ENCODE measurements at places on chromosomes 12 and 14.

DNA sequence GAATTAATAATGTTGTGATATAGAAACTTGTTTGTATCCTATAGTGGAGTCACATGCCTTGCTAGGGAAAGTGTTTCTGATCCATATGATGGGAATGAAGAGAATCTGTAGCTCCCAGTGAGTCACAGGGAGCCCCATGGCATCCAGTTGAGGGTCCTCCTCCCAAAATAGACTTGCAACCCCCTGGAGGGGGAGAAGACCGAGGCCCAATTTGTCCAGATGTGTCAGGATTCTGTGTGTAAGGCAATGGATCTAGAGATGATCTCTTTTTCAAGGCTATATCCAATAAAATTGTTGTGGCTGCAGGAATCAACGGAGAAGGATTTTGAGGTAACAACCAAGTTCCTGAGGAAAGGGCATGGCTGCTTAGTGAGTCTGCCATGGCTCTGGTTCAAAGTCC, 121.8 kb downstream of the BCL11B start:
- ATAC-seq, result no peak

- ATAC-seq, result no peak
Measured at GRCh38 chr12:63037746-63038712, 103.1 kb upstream of the PPM1H start.

DNA sequence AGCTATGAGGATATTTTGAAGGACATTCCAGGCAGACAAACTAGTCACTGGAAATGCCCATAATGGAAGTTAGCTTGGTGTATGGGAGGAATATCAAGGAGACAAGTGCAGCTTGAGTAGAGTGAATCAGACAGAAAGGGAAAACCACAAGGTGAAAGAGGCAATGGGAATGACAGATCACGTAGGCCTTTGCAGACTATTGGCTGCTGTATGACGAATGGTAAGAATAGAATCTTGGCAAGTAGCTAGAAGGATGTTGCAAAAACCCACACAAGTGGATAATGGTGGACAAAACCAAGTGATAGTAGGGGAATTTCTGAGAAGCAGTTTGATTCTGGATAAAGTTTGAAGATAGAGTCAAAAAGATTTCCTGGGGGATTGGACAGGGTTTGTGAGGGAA, 196.9 kb upstream of the NOVA1 start:
- no peak for ATAC-seq

- no peak for ATAC-seq
Measured at GRCh38 chr12:44157359-44157758, 321.5 kb downstream of the TMEM117 start.

DNA sequence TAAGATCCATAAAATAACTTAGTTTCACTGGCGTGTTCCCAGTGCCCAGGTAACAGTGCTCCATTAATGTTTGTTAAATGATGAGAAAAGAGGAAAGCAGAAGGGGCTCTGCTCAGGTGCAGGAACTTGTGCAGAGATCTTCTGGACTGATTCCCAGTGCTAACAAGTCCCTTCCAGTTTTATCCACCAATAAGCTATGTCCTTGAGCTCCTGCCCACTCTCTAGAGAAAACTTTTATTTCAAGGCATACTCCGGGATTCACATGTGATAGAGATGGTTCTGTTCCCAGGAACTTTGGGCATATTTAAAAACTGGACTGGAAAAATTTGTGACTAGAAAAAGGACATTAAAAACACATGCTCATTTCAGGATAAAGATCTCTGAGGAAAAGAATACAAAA, 1.9 kb downstream of the GYS2 start:
- ATAC-seq, result no peak

DNA sequence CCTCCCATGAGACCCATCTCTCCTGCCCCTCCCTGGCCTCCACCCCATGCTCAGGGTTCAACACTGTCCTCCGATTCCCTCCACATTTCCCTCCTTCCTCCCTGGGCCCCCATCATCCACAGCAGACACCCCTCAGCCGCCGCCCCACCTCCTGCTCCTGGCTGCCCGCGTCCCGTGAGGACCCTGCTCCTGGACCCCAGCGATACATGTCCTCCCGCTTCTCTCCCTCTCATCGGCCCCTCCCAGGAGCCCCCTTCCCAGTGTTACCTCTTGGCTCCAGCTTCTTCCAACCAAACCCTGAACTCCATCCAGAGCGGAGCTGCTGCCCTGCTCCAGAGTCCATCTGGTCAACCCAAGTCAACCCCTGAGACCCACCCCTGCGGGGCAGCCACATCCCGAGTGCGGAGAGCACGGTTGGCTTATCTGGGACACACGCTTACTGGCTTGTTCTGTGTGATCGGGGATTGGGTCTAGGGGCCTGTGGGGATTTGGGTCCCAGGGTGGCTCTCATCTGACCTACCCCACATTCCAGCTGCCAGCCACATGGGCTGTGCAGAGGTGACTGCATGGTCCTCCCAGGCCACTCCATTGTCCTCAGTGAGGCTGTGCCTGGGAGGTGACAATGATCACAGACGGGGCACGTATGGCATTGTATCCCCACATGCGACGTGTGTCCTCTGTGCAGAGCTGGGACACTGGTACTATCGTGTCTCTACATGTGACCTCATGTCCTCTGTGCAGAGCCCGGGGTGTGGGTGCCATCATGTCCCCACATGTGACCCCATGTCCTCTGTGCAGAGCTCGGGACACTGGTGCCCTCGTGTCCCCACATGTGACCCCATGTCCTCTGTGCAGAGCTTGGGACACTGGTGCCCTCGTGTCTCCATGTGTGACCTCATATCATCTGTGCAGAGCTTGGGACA, 333.6 kb downstream of the ADGRD1 start:
- no peak for ATAC-seq

- peak; percentile 24 for ATAC-seq
Measured at GRCh38 chr12:20450591-20451180, 82.3 kb downstream of the PDE3A start.

DNA sequence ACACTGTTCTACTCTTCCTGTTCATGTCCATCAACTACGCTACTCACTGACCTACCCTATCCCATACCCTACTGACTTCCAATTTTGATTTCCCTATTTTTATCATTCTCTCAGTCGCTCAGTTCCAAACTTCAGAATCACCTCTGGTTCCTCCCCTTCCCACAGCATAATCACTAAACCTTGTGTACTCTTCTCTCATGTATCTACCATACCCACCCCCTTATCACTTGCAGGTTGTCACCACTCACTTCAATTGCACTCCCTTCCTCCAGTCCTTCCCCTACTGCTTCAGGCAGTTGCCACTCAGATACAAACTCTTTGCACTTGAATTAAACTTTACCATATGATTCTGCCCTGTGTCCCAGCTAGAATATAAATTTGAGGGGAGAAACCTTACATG, 6.3 kb downstream of the RACGAP1 start:
- ATAC-seq, result no peak

DNA sequence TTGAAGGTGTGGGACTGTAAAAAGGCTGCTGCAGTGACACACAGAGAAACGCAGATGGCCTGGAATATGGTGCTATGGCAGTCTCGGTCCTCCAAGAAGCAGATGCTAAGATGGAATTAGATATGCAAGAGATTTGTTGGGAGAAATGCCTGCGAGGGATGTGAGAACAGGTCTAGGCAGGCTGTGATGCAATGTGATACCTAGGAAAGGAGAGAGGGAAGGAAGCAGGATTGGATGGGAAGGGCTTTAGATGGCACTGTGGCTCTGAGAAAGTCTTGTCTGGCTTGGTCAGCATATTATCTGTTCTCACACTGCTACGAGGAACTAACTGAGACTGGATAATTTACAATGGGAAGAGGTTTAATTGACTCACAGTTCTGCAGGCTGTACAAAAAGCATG, 374.4 kb downstream of the BCAT1 start:
- ATAC-seq, result no peak

DNA sequence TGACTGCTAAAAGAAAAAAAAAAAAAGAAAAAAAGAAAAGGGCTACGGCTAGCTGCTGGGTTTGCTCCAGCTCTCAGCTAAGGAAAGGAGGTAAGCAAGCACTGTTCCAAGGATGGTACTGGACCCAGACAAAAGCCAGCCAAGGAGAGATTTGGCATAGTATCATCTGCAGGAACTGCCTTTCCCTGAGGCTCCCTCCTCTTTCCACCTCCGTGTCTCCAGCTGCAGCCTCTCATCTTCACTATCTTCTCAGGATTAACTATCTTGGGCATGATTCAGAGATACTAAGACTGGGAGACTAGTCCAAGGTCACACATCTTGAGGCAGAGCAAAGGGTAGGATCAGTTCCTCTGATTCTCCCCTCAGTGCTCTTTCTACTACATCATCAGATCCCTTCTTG, 6.0 kb downstream of the KITLG start:
- ATAC-seq, result peak; percentile 19

Measured in SK-N-SH treated with all-trans-retinoic acid at 6 μM for 48 hours (cell line).